Adrenal gland (tissue), 19 donors: ENCODE measurements at places on chromosomes 3 and 15.

DNA sequence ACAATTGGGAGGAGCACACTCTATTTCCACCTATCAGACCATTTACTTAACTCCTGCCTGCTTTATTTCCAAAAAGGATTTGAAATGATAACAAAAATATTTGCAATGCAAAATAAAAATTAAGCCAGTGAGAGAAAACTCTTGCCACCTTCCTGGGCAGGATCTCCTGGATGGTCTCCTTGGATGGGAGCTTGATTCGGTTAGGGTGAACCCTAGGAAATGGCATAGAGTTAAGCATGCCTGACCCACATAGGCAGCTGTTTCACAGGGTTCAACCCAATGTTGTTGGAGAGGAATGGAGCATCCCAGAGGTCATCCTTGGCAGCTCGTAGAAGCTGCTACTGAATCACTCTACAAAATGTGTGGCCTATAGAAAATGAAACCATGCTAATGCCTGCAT, 83.8 kb downstream of the TGFBR2 start:
- DNase-seq, result no peak

GRCh38 chr3:126516936-126517290, 660 bp downstream of the UROC1 start:
- no peak for DNase-seq

- no peak for DNase-seq
Measured at GRCh38 chr3:7812490-7812889, 689.1 kb upstream of the LMCD1 start.

GRCh38 chr3:58497097-58497496, 5.2 kb downstream of the KCTD6 start:
- DNase-seq, result no peak

- DNase-seq, result no peak
Measured at GRCh38 chr3:158920371-158920770, 118.5 kb downstream of the MFSD1 start.

- peak; percentile 85 for DNase-seq
Measured at GRCh38 chr3:141426404-141427034, 58.2 kb downstream of the ZBTB38 start.
